ENCODE measurements at places on chromosomes 4 and X. TPM values are rescaled to one million over a fixed set of nuclear protein-coding genes. Genes with fewer than 3 reads are reported as not detected.

- no peak for DNase-seq
These were observed 117.7 kb downstream of the PPA2 start for GRCh38 chr4:105356194-105356593.

DNA sequence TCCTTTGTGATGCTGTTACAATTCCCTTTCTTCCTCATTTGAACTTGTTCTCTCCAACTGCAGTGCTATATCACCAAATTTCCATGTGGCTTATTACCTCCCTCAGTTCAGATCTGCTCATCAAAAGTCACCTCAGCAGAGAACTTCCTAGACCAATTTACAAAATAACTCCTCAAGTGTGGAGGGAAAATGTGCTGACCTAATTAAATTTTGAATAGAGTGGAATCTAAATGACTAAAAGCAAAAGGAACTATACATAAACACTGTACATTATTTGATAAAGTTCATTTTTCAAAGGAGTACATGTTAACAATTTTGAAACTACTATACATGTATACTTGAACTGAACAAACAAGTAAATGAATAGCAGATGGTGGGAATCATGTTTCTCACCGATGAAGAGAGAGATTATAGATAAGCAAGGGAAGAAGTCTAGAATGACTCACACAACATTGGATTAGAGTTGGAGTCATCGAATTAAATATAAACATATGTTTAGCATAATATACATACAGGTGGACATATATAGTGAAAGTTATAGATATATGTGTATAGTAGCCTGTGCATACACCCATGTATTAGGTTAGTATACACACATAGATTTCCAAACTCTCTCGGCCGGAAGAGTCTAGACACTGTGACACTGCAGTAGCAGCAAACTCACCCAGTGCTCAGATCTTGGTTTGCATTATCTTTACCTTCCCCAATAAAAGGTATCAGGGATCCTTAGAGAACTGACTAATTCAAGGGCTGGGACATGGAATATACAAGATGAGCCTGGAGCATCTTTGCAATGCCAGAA lies 318.7 kb downstream of the PCDH18 start:
- no peak for DNase-seq

DNA sequence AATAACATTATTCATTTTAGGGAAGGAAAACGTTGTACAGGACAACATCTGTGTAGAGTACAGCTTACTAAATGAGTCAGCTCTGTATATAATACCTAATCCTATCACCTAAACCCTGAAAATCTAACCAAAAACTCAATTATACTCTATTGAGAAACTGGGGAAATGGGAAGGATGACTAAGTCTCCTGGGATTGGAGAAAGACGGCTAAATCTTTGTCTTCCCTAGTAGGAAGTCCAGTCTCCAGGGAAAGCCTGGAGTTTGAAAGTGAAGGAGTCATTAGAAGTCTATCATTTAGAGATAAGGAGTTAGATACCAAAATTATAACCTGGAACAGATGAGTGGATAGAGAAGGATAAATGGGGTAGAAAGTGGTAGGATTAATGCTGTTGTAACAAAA lies 286.5 kb downstream of the STK32B start:
- DNase-seq: no peak

DNA sequence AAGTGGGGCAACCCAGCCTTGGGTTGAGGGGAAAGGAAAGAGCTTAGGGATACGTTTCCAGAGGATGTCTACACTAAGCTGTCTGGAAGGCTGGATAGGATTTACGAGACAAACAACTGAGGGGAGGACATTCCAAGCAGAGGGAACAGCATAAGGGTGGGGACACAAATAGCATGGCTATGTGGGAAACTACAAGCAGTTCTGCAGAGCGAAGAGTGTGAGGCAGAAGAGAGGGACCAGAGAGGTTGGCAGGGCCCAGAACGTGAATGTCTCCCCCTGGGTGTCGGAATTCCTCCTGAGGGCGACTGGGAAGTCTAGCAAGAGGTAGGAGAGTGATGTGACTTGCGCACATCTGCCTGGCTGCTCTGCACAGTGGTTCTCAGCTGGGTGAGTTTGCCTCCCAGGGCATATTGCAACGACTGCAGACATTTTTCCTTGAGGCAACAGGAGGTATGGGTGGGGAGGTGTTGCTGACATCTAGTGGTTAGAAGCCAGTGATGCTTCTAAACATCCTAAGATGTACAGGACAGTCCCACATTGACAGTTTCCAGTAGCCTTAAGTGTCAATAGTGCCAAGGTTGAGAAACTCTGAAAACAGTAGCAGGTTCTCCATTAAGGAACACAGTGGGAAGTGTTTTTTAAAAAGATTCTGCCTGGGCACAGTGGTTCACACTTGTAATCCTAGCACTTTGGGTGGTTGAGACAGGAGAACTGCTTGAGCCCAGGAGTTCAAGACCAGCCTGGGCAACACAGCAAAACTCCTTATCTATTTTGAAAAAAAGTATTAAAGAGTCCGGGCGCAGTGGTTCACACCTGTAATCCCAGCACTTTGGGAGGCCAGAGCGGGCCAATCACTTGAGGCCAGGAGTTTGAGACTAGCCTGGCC lies 9.2 kb downstream of the NDUFA1 start:
- DNase-seq: peak; percentile 27

- DNase-seq: no peak
These were observed 825 bp upstream of the RASGEF1B start for GRCh38 chr4:81472281-81473182.

- no peak for DNase-seq
These were observed 212.7 kb downstream of the KCTD8 start for GRCh38 chr4:44235897-44236296.

GRCh38 chr4:74838746-74839370 lies 44.5 kb upstream of the BTC start:
- no peak for DNase-seq

GRCh38 chr4:126937342-126937741 lies 695.4 kb upstream of the INTU start:
- DNase-seq: no peak

GRCh38 chr4:185797018-185797417 lies 15.0 kb downstream of the SORBS2 start:
- DNase-seq: no peak

DNA sequence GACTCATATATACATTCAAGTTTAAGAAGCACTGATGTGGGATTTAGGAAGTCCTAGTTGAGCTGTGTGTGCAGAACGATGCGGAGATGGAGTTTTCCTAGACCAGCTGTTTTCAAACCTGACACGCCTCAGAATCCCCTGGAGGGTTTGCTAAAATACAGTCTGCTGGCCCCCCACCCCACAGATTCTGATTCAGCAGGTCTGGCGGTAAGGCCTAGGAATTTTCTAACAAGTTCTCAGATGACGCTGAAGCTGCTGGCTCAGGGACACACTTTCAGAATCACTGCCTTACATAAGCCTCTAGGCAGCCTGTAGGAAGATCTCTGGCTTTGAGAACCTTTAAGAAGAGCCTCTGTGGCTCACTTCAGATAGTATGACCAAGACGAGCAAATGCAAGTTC lies 73.1 kb downstream of the PHEX start:
- no peak for DNase-seq

DNA sequence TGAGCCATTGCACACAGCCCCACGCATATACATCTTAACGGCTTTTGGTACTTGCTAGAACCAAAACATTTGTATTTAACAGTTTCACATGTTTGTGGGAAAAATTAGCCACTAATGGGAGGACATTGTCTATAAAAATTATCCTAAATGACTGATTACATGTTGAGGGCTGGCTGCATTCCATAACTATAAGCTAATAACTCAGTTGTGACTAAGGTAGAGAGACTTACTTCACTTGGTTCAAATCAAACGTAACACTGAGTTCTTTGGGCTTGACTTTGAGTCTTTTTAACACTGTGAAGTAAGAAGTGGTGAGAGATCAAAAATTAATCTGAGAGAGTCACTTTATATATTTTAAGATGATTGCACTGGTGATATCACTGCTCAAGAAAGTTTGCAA lies 47.9 kb upstream of the PGRMC2 start:
- no peak for DNase-seq

DNA sequence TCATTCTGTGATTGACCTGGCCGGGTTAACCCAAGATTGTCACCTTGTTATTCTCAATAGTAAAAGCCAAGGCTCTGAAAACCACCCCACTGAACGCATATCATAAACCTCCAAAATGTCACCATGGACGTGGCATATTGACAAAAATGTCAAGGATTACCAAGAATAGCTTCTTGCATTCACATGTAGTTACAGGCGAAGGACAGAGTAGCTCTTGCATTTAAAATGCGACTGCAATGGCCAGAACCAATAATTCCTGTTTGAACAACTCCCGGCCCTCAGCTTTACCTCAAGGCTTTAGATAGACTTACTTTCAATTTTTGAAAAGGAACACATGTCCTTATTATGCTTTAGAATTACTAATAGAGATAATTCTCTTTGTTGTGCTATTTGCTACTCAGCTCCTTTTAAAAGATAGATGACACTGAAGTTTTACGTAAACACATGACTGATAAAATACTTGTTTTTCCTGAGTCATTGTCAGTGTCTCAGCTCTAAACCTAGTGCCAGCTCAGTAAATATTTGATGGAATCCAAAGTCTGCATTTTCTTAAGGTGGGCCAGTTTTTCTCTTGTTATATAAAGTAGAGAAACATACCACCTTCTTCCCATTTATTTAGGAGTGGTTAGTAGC lies 66.3 kb downstream of the CLDN34 start:
- DNase-seq: no peak

GRCh38 chr4:94472056-94472826 lies 20.5 kb downstream of the PDLIM5 start:
- DNase-seq: no peak

DNA sequence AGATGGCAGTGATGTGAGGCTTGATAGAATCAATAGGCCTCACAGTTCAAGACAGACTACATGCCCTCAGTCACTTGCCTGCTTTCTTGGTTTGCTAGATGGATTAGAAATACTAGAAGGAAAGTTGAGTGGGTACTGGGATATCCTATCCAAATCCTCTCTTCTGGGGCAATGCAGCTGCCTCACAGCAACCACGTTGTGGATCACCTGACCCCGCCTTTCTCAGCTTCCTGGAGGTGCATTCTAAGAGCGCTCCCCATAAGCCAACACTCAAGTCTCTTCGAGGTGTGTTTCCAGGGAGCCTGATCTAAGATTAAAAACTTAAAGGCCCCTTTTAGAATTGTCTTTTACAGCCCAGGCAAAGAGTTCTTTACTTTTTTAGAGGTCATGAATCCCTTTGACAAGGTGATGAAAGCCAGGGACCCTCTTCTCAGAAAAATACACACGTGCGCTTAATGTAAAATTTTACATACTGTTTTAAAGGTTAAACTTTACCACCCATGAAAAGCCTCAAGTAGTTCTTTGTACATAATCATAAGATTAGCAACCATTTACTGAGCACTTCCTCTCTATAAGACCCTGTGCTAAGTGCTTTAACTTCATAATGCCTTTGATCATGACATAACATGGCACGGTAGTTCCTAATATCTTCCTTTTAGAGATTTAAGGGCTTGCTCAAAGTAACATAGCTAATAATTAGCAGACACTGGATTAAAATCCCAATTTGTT lies 840 bp upstream of the RPL34 start:
- no peak for DNase-seq

GRCh38 chr4:165662341-165662740 lies 210.7 kb upstream of the TLL1 start:
- DNase-seq: no peak

DNA sequence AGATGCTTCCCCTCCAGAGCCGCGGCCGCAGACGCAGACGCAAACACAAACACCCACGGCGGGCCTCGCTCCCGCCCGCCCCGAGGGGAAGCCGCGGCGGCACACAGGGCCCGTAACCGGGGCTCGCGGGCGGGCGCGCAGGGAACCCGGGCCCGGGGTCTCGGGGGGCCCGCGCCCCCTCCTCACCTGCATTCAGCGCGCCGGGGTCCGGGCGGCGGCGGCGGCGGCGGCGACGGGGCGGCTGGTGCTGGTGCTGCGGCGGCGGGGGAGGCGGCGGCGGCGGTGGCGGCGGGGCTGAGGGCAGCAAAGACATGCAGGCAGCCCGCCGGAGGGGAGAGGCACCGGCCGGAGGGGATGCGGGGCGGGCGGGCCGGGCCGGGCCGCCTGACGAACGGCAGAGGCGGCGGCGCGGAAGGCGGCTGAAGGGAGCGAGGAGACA lies 255 bp upstream of the CNOT6L start:
- peak; percentile 70 for DNase-seq

DNA sequence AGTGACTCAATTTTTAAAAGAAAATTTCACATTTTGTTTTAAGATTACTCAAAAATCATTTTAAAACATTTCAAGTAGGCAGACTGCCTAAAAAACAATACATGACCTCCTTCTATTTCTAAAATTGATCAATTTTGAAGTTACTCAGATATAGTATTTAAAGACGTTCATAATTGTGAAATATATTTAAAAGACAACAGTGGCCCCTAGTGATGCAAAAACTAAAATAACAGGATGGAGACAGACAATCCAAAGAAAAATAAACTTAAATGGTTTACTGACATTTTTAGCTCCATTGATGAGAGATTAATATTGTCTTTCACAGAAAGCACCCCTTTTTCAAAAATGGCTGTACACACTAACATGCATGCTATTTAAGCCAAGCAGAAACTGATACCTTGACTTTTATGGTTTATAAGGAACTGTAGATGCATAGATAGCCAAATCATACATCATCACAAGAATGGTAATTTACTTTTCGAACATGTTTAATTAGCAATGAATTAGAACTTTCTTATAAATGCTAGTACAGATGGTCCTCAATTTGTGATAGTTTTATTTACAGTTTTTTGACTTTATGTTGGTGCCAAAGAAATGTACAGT lies 69.8 kb upstream of the FAT4 start:
- DNase-seq: no peak

The GPR173 gene
- 1.3 TPM for total RNA-seq

The UNC5C gene
- 3.1 TPM for total RNA-seq

The SORBS2 gene
- 44.9 TPM for total RNA-seq

All from mucosa of descending colon (tissue), 3 donors.